Fibroblast of skin of back (primary cell): ENCODE measurements at places on chromosomes 3 and 15.

DNA sequence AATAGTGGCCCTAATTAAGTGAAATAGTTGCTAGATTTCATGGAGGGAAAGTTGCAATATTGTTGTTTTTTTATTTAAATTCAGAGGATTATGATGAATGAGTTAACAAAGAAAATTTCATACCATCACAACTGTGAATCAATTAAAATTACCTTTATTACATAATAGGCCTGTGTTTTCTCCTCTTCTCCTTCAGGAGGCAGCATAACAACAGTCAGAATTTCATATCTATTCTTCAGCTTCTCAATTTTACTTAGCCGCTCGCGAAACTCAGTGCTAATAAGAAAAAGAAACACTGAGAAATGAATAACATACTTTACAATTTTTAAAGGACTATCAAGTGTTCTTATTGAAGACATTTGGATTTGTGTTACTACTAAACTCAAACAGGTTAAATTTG lies 29.4 kb downstream of the TTC14 start:
- DNase-seq = no peak

- no peak for DNase-seq
Observed at GRCh38 chr3:130692455-130692854, 54.2 kb downstream of the PIK3R4 start.

DNA sequence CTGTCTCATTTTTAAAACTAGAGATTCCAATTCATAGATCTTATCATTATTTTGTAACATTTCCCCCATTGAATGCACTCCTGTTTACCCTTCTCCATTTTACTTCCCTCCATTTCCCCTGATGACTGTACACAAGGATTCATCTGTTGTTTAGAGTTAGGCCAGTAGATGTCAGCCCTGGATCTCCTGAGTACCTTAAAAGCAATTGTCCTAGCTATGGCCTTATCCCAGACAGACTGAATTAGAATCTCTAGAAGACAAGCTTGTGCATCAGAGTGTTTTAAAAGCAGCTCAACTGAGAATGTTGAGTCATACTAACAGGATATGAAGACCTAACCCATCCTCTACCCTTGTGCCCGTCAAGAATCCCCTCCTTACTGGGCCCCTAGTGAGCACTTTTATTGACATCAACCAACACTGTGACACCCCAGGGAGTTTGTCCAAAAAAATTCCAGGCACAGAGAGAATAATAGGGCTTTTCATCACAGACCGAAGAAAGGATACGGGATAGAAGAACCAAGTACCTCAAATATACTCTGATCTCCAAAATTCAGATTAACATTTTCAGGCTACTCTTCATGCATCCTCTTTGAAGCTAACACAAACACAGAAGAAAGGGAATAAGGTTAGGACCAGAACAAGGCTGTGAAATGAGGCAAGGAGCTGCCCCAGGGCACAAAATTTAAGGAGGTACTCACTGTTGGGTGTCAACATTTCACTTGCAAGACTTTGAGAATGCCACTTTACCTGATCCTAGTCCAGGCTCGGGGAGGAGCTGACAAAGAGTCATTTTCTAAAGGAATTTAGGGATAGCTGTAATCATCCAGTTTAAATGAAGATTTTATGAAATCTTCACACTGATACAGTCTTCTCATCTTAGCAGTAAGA lies 17.1 kb downstream of the ZBED2 start:
- DNase-seq = peak; percentile 84

- DNase-seq = peak; percentile 95
Observed at GRCh38 chr3:155497930-155498647, 204.6 kb upstream of the STRIT1 start.

DNA sequence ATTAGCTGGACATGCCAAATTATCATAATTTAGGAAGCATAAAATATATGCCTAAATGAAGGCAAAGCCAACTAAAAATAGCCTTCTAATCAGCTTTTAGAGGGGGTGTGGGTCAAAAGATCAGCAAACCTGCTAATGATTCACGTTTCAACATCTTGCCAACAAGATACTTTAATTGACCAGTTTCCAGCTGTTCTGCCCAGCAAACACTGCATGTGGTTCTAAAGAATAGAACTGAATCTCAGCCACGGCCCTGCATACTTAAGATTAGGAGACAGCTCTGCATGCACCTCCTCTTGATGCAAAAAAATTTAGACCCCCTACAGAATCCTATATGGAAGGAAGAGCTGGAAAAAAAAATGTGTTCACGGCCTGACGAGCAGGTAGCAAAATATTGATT lies 500.5 kb downstream of the TBL1XR1 start:
- no peak for DNase-seq

- DNase-seq = no peak
Observed at GRCh38 chr15:94322141-94322540, 90.8 kb downstream of the MCTP2 start.

DNA sequence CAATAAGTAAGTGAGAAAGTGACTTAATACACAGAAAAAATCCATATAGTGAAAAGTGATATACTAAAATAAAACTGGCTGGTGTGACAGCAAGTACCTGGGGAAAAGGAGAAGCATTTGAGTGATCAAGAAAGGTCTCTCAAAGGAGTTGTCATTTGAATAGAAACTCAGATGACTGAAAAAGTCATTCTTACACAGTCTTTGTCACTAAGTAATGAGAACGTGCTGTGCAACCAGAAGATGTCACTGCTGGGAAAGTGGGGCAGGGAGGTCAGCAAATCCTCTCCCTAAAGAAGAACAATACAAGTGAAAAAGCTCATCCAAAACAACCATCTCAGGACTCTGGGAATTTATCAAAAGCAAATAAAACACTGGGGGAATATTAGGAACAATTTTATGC lies 317.5 kb upstream of the TRIM42 start:
- no peak for DNase-seq

- DNase-seq = no peak
Observed at GRCh38 chr3:38617137-38617536, 32.4 kb downstream of the SCN5A start.

GRCh38 chr3:13518516-13518953 lies 30.4 kb upstream of the FBLN2 start:
- DNase-seq = peak; percentile 53

DNA sequence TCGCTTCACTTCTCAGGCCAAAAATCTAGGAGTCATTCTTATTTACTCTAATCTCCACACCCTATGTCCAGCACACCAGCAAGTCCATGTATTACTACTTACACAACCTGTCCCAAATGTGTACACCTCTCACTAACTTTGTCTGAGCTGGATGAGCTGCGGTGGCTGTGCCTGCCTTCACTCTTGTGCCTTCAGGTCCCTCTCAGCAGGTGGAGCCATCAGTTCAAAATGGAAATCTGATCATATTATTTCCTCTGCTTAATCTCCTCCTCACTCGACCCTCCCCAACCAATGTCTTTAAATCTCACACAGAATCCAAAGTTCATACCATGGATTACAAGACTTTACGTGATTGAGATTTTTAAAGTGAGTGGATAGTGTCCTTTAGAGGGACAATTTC lies 82.8 kb downstream of the SSR3 start:
- no peak for DNase-seq

GRCh38 chr3:180804916-180805315 lies 107.6 kb upstream of the FXR1 start:
- DNase-seq = peak; percentile 73

- DNase-seq = no peak
Observed at GRCh38 chr3:78174821-78175220, 1134.9 kb downstream of the ROBO2 start.

DNA sequence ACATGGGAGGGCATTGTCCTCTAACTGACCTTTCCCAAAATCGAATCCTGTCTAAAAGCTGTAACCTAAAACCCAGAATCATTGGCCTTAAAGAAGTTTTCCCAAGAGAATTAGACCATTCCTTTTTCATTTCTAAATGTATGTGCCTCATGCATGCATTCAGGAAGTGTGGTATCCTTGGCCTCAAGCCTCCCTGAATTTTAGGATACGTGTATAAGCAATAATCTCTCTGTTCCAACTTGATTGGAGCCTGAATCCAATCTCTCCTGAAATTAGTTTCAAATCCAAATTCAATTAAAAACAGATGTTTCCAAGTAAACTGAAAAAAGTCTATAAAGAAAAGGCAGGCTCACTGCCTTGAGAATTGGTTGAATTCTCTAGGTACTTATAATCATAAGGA lies 86.0 kb upstream of the VEPH1 start:
- DNase-seq = peak; percentile 4

GRCh38 chr3:108608750-108609149 lies 19.2 kb downstream of the DZIP3 start:
- no peak for DNase-seq

DNA sequence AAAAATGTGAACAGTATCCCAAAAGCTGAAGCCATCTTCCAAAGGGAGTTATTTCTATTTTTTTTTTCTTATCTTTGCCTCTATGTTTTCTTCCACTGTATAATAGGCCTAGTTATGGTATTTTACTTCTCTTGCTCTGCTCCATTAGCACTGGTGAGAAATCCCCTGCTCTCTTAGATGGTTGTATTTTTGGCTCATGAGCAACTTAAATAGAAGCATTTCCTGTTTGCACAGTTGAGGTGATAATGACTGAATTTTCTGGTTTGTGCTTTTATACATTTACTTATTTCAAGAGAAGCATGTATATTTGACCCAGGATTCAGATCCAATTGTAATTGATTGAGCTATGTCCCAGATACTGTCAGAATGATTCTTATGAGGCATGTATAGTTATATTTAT lies 61.6 kb upstream of the CD200R1L start:
- no peak for DNase-seq

DNA sequence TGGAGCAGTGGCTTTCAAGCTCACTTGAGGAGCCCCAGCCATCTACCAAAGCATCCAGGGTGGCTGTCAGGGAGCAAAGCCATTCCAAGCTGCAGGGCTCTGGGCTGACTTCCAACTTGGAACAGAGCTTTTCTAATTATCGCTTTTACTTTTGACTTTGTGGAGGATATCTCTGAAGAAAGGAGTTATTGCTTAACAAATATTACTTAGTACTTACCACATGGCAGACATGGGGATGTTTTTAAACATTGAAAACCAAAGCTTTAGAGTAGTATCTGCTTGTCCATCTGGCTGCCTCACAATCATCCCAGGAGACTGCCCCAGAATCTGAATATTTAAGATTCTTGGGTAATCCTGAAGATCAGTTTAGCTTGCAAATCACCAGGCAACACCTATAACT lies 8.9 kb downstream of the TAGLN3 start:
- no peak for DNase-seq

- DNase-seq = peak; percentile 100
Observed at GRCh38 chr15:39140060-39140604, 440.7 kb upstream of the THBS1 start.

- DNase-seq = no peak
Observed at GRCh38 chr3:185960522-185961288, 22.9 kb upstream of the TRA2B start.

DNA sequence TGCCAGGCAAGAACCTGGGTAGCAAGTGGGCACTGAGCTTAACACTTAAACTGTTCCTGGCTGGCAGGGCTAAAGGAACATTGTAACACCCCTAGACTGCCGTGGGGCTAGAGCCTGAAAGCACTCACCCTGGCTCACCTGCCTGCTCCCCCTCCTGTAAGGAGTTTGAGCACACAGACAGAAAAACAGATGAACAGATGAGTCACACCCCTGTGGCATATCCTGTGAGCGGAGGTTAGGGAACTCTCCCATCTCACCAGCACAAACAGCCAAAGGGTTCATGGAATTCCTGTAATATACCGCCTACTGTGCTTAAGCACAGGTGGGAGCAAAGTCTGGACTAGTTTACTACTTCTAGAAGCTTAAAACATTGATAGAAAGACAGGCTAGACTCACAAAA lies 300.1 kb downstream of the ROBO1 start:
- DNase-seq = no peak

- DNase-seq = peak; percentile 70
Observed at GRCh38 chr15:38035701-38036100, 101.3 kb downstream of the TMCO5A start.

- no peak for DNase-seq
Observed at GRCh38 chr3:122928396-122929187, 99.0 kb downstream of the SEMA5B start.

DNA sequence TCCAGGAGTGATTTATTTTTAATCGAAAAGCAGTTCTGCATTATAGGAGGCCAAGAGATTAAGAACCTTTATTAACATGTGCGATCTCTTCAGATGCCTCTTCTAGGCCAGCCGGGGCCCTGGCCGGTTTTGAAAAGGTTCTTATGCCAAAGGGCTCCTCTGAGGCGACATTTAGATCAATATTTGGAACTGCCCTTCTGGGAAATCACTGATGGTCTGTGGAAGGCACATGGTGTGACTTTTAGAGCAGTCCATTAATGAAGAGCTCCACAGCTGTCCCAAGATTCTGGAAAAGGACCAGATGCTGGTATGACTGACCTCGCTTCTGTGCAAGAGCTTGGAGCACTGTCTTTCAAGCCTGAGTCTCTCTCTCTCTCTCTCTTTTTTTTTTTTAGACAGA lies 19.7 kb downstream of the MGLL start:
- DNase-seq = no peak

DNA sequence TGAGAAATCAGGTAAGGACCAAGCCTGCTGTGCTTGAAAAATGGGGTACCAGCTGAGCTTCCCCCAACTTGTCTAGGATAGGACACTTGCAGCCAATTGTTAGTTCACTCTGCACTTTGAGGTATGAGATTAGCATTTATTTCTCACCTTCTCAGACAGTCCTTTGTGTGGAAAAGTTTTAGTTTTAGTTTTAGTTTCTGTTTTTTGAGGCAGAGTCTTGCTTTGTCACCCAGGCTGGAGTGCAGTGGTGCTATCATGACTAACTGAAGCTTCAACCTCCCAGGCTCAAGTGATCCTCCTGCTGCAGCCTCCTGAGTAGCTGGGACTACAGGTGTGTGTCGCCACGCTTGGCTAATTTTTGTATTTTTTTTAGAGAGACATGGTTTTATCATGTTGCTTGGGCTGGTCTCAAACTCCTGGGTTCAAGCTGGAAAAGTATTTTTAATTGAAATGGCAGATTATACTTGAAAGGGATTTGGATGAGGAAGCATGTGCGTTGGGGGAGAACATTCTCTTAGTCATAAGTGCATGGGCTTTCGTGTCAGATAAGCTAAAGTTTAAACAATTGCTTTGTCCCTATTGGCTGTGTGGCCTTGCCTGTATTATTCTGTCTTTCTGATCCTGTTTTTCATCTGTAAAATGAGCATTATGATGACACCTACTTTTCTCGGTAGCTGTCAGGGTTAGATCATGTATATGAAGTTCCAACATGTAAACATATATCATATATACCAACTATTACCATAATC lies 25.2 kb upstream of the CCK start:
- no peak for DNase-seq

- no peak for DNase-seq
Observed at GRCh38 chr3:122681284-122681973, 790 bp downstream of the PARP14 start.

DNA sequence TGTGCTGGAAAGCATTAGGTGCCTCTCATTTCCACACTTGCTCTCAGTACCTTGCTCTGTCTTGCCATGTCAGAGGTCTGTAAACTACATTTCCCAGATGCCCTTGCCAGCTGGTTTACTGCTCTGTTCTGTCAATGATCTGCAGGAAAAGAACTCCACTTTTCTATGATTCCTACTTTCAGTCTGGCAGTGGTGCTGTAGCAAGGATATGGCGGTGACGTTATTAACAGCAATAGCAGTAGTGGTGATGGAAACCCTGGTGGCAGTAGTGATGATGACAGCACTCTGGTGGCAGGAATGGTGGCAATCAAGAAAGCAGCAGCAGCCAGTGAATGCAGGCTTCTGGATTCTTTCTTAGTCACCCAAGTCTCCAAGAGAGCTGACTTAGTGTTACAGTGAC lies 665.2 kb downstream of the DIPK2A start:
- peak; percentile 14 for DNase-seq
